NCI-H1930 (cell line): ENCODE measurements at places on chromosomes 11 and 22.

GRCh38 chr22:47851586-47851985 is 1089.1 kb downstream of the TBC1D22A start:
- DNase-seq = no peak

GRCh38 chr11:88188251-88188931 is 13.1 kb upstream of the RAB38 start:
- no peak for DNase-seq

DNA sequence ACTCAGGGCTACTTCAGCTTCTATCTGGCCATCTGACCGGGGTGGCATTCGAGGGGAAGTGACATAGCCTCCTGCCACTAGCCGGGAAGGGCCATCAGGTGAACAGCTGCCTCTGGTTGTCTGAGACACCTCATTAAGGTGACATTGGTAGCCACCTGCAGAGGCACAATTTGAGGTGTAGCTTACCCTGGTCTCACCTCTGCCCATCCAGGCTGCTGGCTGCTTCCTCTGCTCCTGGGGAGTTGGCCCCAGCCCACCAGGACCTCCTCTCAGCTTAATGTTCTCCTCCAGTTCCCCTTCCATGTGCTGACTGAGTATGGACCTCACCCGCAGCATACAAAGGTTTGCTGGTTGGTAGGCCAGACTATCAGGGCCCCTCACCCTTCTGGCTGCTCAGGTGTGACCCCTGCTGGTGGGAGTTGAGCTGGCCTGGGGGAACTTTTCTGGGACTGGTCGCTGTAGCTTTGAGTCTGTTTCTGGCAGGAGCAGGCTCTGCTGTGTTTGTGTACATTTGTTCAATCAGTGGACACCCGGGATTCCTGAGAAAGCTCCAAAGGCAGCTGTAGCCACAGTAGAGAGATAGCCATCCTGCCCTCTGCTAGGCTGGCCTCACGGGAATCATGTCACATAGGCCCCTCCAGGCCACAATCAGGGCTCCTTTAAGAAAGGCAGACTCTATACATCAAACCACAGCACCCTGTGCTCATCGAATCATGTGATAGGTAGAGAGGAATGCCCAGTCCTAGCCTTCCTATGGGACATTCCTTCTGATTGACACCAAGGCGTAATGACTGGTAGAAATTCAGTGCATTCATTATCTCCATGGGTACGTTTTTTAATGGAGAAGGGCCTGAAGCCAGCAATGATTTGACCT is 295.1 kb upstream of the PLET1 start:
- DNase-seq = peak; percentile 9

GRCh38 chr11:130211144-130211543 is 51.6 kb downstream of the ST14 start:
- no peak for DNase-seq

- DNase-seq = peak; percentile 95
Measured at GRCh38 chr11:65833297-65834030, at the start of gene SNX32. Gene SNX32, plus strand, starts transcription at chr11:65833963. Its CDS starts 103 bp downstream, at chr11:65834066.

DNA sequence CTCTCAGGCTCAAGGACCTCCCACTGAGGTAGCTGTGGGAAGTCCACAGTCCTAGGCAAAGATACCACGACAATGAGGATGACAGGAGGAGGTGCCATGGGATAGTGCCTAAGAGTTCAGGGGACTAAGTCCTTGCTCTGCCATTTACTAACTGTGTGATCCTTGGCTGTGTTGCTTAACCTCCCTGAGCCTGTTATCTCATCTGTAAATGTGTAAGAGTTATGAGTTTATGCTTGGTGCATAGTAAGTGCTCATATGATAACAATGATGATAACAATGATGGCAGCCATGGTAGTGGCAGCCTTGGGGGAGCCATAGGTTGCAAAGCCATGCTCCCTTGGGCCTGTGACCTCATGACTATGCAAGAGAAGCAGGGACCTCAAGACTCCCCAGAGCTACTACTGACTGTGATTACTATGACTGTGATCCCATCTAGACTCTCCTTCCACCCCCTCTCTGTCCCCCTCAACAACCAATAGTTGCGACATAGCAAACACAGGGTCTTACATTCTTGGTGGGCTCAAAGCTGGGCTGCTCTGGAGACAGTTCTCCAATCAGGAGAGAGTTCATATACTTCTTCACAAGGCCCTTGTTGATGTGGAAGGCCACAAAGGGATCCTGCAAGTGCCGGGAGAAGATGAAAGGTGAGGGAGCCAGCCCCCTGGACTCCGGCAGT is 3.9 kb downstream of the FADS1 start:
- DNase-seq = no peak

DNA sequence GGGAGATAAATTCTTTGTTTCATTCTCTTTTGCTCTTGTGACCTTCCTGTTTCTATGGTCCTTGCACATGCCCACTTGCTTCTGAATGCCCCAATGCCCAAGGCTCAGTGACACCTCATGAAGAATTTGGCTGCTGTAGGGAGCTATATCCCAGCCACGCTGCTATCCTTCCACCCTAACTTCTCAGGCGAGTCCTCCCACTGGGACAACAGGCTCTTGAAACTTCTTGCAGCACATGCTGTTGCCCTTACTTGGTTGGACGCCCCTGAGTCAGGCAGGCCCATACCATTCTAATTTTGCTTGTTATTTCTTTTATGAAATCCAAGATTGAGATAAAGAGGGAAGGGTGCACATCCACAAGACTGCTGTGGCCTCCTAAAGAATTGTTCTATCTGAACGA is 57.6 kb upstream of the BLID start:
- DNase-seq = no peak

- DNase-seq = no peak
Measured at GRCh38 chr22:19879246-19879570, 24.5 kb upstream of the GNB1L start.

- DNase-seq = no peak
Measured at GRCh38 chr11:7488681-7489080, 3.4 kb downstream of the OLFML1 start.

GRCh38 chr11:100705447-100705846 is 18.4 kb downstream of the ARHGAP42 start:
- no peak for DNase-seq

- DNase-seq = no peak
Measured at GRCh38 chr22:28833276-28833923, 33.0 kb upstream of the XBP1 start.

DNA sequence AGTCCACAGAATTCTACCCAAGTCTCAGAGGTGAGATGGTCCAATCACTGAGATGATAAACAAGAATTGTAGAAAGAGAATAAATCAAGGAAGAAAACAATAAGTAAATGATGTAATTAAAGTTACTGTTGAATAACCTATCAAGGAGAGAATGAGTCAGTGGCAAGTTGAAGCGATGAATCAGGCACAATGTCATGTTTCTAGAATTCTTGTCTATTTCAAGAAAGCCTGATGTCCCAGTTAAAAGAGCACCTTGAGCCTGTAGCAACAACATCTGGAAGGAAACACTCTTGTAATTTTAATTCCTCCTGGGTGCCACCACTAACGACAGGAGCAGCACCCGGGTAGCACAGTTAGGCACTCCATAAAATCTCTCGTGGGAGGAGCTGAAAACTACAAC is 67.9 kb upstream of the SLC35C1 start:
- DNase-seq = no peak

- no peak for DNase-seq
Measured at GRCh38 chr11:71364176-71364671, 84.0 kb downstream of the DHCR7 start.

GRCh38 chr11:67606093-67606491 is 644 bp upstream of the NDUFV1 start:
- no peak for DNase-seq

GRCh38 chr11:6968816-6969215 is 42.6 kb downstream of the ZNF215 start:
- DNase-seq = no peak

- DNase-seq = no peak
Measured at GRCh38 chr11:1461826-1462697, 24.5 kb downstream of the MOB2 start.

DNA sequence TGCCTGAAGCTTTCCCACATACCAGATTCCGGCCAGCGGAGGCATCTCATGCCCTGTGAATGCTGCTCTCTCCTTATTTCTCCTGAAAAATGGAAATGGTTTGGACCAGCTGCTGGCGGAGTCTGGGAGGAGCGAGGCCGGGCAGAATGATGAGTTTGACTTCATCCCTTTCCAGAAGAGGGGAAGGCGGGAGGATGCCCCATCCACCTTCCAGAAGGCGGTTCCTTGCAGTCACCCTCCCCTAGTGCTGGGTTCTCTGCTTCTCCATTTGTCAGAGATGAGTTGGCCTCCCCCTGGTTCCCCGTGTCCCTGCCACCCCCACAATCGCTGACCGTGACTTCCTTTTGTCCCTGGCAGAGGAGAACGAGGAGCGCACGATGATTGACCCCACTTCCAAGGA is 75.6 kb downstream of the PARVB start:
- DNase-seq = no peak

- no peak for DNase-seq
Measured at GRCh38 chr11:131544591-131544990, 174.2 kb downstream of the NTM start.

- DNase-seq = no peak
Measured at GRCh38 chr11:119832202-119832935, 103.4 kb upstream of the NECTIN1 start.

- no peak for DNase-seq
Measured at GRCh38 chr22:45124176-45124847, 39.4 kb upstream of the NUP50 start.

- DNase-seq = no peak
Measured at GRCh38 chr11:132068556-132068955, 698.1 kb downstream of the NTM start.

- no peak for DNase-seq
Measured at GRCh38 chr11:21485426-21485825, 707.5 kb upstream of the ANO5 start.

DNA sequence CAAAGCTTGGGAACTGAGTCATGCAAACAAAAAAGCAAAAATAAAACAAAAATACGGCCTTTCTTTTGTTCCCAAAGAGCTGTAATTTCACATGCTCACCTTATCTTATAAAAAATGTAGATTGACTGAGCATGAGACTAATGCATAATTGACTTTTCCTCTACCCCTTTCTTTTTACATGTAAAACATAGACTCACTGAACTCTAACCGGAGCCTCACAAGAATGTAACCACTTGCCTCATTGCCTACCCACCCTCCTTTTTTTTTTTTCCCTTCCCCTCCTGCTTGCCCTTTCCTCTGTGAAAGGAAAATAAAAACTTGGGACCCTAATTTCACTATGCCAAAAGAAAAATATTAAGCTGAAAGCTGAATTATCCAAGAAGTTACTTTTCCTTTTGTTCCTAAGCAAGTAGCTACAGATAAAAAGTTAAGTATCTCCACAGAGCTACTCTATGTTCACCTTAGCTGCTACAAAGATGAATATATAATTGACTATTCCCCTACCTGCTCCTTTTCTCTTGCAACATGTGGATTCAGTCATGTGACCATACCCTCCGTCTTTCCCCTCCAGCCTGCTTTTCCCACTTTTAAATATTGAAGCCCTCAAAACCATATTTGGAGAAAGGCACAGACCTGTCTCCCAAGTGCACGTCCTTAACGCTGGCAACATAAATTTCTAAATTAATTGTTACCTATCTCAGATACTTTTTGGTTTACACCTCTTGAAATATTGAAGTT is 39.6 kb upstream of the WEE1 start:
- no peak for DNase-seq
